Myocyte (in vitro differentiated cells): ENCODE measurements at places on chromosomes 2 and 18. TPM values are rescaled to one million over a fixed set of nuclear protein-coding genes. Genes with fewer than 3 reads are reported as not detected.

Gene EML6
- 3.5 and 29.7 TPM in 2 replicates for total RNA-seq

Gene GPD2
- total RNA-seq: 13.2 and 23.4 TPM in 2 replicates

Gene ABCG5
- not detected in 2 replicates for total RNA-seq

Gene C1QL2
- 0.27 and 0.68 TPM in 2 replicates for total RNA-seq

Gene SERPINB13
- not detected in 2 replicates for total RNA-seq

DNA sequence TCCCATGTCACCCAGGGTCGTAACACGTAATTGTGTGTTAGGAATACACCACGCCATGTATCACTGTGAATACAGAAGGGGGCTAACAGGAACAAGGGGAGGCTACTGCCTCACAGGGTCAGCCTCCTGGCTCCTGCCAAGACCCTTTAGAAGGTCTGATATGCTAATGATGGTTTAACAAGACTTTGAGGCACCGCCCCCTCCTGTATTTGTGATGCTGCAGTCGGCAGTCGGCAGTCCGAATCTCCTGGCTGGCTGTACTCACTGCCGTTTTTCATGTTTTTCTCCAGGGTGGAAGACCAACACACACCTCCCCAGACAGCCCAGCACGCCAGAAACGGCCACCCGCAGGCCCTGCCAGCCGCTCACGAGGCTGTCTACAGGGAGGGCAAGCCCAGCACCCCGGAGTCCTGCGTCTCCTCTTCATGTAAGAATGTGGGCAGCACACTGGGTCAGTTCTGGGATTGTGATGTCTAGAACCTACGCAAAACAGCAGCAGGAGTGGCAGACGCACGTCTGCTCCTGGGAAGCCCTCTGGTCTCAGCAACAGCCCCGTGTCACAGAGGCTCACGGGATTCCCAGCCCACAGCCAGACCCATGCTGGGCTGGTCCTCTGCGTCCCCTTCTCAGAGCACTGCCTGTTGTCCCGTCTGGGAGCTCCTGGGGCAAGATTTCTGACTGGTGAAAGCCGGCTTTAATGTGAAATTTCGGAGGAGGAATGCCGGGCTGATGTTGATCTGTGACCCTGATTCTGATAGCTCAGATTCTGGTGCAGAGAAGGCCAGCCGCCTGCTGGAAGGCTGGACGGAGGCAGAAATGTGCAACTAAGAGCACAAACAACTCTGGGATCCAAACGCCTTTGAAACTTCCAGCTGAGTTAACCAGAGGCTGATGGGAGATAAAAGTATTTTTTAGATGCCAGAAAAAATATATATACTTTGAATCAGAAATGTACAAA, 39.7 kb upstream of the B3GNT7 start:
- no peak for DNase-seq

DNA sequence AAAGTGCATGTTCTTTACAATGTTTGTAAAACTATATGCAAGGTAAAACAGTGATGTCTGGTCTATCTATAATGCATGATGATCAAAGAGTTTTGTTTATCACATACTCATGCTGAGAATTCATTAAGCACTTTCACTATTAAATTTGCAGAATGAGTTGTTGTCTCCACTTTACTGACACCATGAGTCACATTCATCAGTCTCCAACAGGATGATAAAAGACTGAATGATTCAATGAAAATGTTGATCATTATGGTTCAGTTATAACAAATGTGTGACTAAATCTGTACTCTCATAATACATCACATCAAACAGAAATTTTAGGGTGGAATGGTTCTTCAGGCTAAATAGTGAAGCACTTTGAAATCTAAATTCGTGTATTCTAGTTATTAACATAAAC, 129.0 kb downstream of the ERBB4 start:
- DNase-seq: no peak
